Testis (tissue), 5 donors: ENCODE measurements at places on chromosomes 11 and 22. TPM values are rescaled to one million over a fixed set of nuclear protein-coding genes. Genes with fewer than 3 reads are reported as not detected.

DNA sequence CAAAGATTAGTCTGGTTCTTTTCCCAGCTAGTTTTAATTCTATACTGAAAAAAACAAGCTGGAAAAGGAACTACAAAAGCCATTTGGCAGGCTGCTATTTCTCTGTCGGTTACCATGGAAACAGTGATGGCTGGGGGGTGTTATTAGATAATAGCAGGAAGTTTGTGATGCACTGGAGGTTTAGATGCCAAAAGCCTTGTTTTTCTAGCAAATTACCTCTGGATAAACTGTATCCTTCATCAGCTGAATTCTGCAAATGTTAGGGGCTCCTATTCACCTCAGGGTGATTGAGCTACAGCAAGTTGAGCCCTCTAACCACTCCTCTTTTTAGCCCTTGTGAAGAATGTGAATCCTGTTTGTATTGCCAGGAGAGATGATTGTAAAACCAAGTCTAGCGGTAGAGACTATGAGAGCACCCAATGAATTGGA, 25.2 kb downstream of the ALKBH3 start:
- peak; percentile 65 for DNase-seq

DNA sequence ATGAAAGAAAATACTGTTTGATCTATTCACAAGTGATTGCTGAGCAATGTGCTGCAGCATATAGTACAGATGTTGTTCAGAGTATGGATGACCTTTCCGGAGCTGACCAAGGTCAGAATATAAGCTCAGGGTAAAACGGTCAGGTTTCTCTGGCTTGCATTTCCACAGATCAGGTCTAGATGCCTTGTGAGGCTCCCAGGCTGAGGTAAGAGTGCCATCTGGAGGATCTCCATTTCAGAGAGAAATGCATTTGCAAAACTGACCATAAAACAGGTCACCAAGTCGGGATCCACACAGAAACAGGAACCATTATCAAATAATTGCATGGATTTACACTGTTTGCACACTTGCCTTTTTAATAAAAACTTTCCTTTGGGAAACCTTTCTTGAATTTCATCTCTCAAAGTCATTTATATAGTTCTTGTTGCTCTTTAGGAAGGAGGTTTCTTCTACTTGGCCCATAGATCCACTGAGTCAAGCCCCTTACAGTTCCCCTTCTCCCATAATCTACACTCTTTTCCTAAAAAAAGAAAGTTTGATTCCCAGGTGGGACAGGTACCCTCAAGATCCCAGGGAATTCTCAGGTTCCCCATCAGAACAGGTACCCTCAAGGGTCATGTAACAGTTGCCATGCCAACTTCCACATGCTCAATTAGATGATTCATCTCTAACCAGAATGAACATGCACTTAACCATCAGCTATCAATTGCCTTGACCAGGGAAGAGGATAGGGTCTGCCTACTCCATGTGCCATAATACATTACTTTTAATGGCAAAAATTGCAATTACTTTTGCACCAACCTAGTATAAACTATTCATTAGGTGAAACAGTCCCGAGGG, 25.0 kb upstream of the TMPRSS5 start:
- DNase-seq, result peak; percentile 65

DNA sequence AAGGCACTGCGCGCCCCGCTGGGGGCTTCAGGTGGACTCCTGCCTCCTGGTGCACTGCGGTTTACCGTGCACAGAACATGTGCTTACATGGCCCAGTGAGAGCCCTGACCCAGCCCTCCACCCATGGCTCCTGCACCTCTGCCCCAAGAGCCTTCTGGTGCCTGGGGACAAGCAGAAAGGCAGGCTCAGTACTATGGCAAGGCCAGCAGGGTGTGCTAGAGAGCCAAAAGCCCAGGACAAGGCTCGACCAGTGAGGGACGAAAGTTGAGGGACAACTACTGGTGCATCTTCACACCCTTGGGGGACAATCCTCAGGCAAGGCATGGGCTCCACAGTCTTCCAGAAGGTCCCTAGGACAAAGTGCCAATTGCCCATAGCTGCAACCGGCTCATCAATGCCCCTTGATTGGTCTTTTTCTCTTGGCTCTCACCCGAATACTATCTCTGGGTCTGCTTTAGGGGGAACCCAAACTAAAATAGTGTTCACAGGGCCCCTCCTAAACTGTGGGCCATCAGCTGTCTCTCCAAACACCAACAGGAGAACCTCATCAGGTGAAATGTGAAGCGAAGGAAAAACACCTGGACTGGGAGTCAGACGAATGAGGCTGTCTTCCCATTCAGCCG, 13.5 kb downstream of the PGA5 start:
- peak; percentile 67 for DNase-seq

GRCh38 chr22:31148953-31149627, 8.8 kb upstream of the PLA2G3 start:
- DNase-seq, result peak; percentile 80

- no peak for DNase-seq
Observed at GRCh38 chr22:20788627-20789344, 14.9 kb downstream of the SERPIND1 start.

- peak; percentile 26 for DNase-seq
Observed at GRCh38 chr22:28441720-28442263, 237.8 kb downstream of the TTC28 start.

DNA sequence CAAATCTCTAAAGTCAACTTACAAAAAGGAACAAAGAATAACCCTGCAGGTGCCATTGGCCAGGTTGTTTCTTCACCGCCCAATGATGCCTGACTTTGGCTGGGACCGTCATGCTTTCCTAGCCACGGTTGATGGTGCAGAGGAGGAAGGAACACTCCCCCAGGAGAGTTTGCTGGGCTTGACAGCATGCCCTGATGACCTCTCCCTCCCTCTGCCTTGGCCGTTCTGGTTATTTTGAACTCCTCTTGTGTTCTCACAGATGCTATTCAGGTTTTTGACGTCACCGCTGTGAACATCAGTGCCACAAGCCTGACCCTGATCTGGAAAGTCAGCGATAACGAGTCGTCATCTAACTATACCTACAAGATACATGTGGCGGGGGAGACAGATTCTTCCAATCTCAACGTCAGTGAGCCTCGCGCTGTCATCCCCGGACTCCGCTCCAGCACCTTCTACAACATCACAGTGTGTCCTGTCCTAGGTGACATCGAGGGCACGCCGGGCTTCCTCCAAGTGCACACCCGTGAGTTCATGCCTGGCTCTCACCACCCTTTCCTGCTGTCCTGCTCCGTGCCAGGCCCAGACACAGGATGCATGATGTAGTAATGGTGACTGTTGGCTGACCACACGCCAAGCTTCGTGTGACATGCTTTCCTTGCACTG, 89.0 kb upstream of the OR4B1 start:
- DNase-seq, result no peak

GRCh38 chr11:108766596-108767173, 101.8 kb downstream of the DDX10 start:
- no peak for DNase-seq

- no peak for DNase-seq
Observed at GRCh38 chr11:69339041-69339733, 45.2 kb downstream of the MYEOV start.

DNA sequence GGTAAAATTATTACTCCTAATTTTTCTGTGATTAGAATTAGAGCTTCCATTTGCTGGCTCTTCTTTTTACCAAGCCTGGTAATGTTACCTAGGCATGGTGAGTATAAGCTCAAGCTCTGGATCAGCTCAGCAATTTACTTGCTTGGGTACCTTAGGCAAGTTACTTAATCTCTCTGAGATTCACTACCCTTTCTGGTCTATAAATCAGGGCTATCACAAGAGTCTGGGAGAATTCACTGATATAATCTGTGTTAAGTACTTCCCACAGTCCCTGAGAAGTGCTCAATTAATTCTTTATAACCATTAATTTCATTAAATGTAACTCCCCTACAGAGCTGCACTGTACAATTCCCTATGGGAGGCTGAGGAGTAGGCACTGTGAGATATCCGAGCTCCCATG, 44.2 kb downstream of the TMEM123 start:
- no peak for DNase-seq

- no peak for DNase-seq
Observed at GRCh38 chr22:49590851-49591445, 236.7 kb downstream of the BRD1 start.

DNA sequence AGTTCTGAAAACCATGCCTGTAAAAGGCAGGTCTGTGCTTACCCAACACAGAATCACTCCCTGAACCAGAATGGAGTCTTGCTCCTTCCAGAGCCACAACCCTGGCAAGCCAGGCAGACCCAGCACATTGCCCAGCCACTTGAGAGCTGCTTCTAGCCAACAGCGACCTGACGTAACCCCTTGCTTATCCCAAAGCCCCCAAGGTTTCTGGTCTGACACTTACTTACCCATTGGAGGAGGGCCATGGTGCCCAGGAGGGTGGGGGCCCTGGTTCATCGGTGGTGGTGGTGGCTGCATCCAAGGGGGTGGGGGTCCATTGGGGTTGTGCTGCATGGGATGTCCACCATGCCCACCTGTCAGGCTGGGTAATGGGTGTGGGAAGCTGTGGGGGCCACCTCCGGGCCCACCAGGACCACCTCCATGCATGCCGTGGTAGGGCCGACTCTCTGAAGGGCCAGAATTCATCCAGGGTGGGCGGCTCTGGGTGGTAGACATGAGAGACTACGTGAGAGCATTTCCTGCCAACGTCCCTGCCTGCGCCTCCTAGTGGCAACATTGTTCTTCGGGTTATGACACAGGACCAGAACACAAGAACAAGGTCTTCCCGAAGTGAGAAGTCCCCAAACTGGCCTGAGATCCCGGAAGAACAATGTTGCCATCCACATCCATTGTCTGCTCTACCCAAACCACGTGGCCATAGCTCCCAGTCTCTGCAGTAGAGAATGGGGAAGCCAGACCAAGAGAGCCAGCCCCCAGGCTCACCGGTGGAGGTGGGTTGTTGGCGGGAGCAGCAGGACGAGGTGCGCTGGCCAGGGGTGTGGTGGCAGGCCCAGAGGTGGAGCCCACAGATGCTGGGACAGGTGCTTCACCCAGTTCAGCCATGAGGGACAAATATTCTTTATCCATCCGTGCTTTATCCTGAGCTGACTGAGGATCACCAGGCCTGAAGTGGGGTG, 7.8 kb upstream of the PYGM start:
- peak; percentile 84 for DNase-seq

DNA sequence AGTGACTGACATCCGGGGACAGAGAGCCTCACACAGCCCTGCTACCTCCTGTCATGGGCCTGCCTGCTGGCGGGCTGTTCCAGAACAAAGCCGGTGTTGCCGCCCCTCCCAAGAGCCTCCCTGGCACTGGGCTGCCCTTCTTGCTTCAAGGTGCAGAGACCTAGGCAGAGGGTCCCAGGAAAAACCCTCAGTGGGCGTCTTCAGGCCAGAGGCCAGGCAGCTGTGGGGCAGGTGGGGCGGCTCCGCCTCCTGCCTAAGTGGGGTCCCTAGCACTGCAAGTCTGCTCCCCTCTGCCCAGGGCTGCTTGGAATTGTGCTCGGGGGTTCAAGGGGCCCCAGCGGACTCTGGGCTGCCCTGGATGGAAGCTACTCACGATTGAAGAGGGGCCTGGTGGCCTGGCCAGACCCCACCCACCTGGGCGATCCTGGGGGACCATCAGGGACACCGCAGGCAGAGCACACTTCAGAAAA, 20.4 kb upstream of the GNB1L start:
- DNase-seq, result no peak

GRCh38 chr11:47607380-47607779, 13.2 kb upstream of the C1QTNF4 start:
- peak; percentile 55 for DNase-seq

GRCh38 chr11:116853461-116854073, 16.1 kb upstream of the APOA1 start:
- DNase-seq, result no peak

DNA sequence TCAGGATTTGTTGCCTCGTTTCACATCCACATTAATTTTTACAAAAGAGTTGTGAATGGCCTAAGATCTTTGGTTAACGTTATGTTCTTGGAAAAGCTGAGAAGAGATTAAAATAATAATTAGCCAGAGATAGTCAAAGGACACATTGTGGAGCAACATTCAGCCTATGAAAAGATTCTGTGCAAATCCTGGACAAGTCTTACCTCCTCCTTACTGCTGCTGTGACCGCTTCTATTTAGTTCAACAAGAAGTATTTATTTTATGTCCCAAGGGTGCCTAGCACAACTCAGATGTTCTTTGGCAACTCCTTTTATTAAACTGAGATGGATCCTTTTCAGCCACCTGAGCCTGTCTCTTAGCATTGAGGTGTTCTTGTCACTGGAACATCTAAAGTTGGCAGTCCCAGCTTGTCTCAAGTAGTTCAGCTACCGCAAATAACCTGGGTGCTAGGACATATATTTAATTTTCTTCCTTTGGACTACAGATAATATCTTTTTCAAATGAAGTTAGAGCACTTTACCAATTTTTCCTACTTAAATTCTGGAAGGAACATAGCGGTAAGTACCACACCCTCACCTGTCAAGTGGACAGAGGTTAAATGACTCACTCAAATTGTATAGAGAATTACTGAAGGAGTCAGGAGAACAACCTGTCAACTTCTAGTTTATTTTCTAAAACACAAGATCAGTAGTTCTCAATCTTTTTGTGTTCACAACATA, 80.5 kb upstream of the CHRM4 start:
- DNase-seq, result no peak

DNA sequence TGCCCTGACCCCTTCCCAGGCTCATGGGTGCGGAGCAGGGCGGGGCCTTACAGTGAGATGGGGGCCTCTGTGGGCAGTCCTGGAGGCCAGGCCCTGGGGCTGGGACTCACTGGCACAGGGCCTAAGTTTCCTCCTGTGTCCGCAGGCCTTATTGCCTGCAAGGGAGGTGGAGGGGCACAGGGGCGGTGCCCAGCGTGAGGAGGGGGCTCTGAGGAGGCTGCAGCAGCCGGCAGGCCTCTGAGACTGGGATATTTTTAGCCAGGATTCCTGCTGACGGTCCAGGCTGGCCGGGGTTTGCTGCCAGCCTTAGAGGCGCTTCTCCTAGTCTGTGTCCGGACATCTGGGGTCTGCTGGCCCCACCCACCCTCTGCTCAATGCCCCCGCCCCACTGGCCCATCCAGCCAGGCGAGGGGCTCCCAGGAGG, 5.7 kb upstream of the RTN4R start:
- no peak for DNase-seq

- DNase-seq, result no peak
Observed at GRCh38 chr11:101880222-101880621, 34.6 kb upstream of the CEP126 start.

C11orf87 gene
- total RNA-seq, result 0.08 TPM

ISX gene
- not detected for total RNA-seq

EXPH5 gene
- total RNA-seq, result 0.71 TPM

ART1 gene
- 0.79 TPM for total RNA-seq

NUP160 gene
- 50.6 TPM for total RNA-seq

LARGE1 gene
- total RNA-seq, result 27.3 TPM
